CD4-positive, alpha-beta T cell (primary cell): ENCODE measurements at places on chromosomes 6 and 20. TPM values are rescaled to one million over a fixed set of nuclear protein-coding genes. Genes with fewer than 3 reads are reported as not detected.

DNA sequence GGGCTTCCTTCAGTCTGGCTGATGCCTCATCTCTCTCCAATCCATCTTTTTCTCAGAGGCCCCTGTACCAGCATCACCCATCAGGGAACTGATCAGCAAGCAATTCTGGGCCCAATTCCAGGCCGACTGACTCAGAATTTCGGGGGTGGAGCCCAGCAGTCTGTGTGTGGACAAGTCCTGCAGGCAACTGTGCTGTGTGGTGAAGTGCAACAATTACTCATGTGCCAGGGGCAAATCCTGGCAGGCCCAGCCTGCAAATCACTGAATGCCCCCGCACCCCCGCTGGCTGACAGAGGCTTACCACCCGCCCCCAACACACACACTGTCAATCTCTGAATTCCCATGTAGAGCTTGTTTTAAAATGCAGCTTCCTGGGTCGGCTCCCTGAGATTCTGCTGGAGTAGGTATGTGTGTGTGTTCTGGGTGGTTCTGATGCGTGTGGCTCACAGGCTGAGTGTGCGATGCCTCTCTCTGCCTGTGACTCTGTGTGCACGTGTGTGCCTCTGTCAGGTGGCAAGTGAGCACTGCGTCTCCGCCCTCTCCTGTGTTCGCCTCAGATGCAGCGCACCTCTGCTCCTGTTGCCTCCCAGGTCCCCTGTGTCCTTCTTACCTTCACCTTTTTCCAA lies 45.4 kb downstream of the SSR1 start:
- no peak for DNase-seq
- H3K27ac ChIP-seq: no peak overlapping the region
- no peaks in the 10 kb centered on the region for H3K27me3 ChIP-seq
- no peak overlapping the region for H3K4me3 ChIP-seq
- H3K36me3 ChIP-seq: no peaks in the 10 kb centered on the region
- H3K4me1 ChIP-seq: no peaks in the 10 kb centered on the region

TMEM63B gene
- 11.4 TPM for total RNA-seq

GRCh38 chr20:41155261-41155660 lies 17.9 kb downstream of the PLCG1 start:
- no peak overlapping the region for H3K4me3 ChIP-seq
- no peak for DNase-seq
- H3K27ac ChIP-seq: peak overlapping the region; percentile 82
- H3K4me1 ChIP-seq: peaks cover 100% of the 10 kb centered on the region

GRCh38 chr20:53930651-53931504 lies 139.5 kb downstream of the BCAS1 start:
- H3K27ac ChIP-seq: no peak overlapping the region
- no peak for DNase-seq
- no peak overlapping the region for H3K4me3 ChIP-seq

- no peaks in the 10 kb centered on the region for H3K4me1 ChIP-seq
- H3K36me3 ChIP-seq: no peaks in the 10 kb centered on the region
- no peaks in the 10 kb centered on the region for H3K27me3 ChIP-seq
- H3K27ac ChIP-seq: no peak overlapping the region
- DNase-seq: no peak
These were observed 55.6 kb downstream of the FRK start for GRCh38 chr6:116004841-116005815.

DNA sequence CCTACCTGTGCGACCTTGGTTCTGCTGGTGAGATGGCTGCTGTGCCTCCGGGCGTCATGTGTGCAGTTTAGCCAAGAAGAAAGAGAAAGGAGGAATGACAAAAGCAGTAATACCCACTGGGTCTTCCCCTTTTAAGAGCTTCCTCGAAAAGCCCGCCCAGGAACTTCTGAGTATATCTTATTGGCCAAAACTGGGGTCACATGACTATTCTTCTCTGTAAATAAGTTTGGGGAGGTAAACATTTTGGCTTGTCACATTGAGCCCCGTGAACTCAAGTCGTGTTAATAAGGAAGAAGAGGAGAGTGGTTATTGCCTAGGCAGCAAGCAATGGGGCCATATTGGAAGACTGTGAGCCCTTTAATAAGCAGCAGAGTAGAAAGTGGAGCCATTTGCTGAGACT lies 130.4 kb upstream of the ECI2 start:
- H3K4me3 ChIP-seq: no peak overlapping the region
- DNase-seq: no peak
- H3K4me1 ChIP-seq: no peaks in the 10 kb centered on the region
- no peaks in the 10 kb centered on the region for H3K27me3 ChIP-seq
- H3K36me3 ChIP-seq: no peaks in the 10 kb centered on the region
- H3K27ac ChIP-seq: no peak overlapping the region

BFSP1 gene
- total RNA-seq: 0.27 TPM

KIAA1755 gene
- not detected for total RNA-seq

GRCh38 chr6:37302086-37302686 lies 44.2 kb upstream of the TMEM217 start:
- H3K27ac ChIP-seq: no peak overlapping the region
- no peaks in the 10 kb centered on the region for H3K27me3 ChIP-seq
- no peak overlapping the region for H3K4me3 ChIP-seq
- no peaks in the 10 kb centered on the region for H3K4me1 ChIP-seq
- no peak for DNase-seq
- H3K36me3 ChIP-seq: peaks cover 41% of the 10 kb centered on the region

KHDC3L gene
- not detected for total RNA-seq

TMEM217 gene
- 0.41 TPM for total RNA-seq

DNA sequence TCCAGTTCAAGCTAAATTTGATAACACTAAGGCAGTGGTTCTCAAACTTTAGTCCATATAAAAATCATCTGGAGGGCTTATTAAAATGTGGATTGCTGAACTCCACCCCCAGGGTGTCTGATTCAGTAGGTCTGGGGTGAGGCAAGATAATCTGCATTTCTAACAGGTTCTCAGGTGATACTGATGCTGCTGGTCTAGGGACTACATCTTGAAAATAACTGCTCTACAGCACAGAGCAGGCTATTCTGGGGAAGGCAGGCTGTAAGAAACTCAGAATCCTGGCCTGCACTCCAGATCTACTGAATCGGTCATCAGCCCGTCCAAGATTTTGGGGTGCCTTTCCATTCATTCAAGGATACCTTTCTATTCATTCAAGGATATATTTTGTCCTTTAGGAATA lies 11.5 kb downstream of the CALHM5 start:
- H3K4me3 ChIP-seq: no peak overlapping the region
- H3K27me3 ChIP-seq: no peaks in the 10 kb centered on the region
- no peaks in the 10 kb centered on the region for H3K4me1 ChIP-seq
- H3K27ac ChIP-seq: no peak overlapping the region
- H3K36me3 ChIP-seq: no peaks in the 10 kb centered on the region
- DNase-seq: no peak

THBS2 gene
- total RNA-seq: not detected

GRCh38 chr20:24472426-24472825 lies 3.0 kb downstream of the SYNDIG1 start:
- no peak for DNase-seq
- no peaks in the 10 kb centered on the region for H3K36me3 ChIP-seq
- peaks cover 27% of the 10 kb centered on the region for H3K27me3 ChIP-seq
- H3K27ac ChIP-seq: no peak overlapping the region

DNA sequence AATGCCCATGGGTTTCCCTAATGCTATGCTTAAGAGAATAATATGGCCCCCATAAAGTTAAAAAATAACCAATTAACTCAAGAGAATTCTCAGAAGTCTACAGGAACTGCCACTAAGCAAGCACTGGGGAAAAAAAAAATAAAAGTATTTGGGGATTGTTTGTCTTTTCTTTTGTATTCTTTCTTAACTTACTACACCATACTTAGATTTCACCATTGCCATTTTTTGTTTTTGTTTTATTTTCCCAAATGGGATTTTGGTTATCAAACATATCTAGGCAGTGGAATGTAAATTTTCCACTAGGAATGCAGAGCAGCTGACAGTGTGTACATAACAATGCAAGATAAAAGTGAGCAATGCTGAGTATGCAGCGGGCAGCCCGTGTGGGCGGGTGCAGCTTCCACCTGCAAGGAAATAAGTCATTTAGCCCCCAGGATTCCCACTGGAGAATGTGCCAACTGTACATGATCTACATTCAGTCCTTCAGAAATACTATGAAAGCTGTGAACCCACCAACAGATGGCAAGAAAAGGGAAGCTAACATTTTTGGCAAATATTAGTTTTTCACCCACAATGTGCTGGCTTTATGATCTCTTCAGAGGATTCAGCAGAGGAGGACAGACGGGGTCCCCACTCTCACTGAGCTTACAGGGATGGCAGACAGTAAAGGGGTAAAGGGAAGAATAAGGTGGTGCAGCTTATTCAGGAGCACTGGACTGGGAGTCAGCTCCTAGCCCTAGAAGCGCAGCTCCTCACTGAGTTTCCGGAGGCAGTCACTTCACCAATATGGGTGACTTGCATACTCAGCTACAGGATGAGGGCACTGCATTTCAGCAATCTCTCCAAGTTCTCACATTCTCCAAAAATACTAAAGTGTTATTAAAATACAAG lies 44.4 kb downstream of the DCDC2 start:
- no peak overlapping the region for H3K4me3 ChIP-seq
- peaks cover 8% of the 10 kb centered on the region for H3K27me3 ChIP-seq
- H3K27ac ChIP-seq: no peak overlapping the region

DNA sequence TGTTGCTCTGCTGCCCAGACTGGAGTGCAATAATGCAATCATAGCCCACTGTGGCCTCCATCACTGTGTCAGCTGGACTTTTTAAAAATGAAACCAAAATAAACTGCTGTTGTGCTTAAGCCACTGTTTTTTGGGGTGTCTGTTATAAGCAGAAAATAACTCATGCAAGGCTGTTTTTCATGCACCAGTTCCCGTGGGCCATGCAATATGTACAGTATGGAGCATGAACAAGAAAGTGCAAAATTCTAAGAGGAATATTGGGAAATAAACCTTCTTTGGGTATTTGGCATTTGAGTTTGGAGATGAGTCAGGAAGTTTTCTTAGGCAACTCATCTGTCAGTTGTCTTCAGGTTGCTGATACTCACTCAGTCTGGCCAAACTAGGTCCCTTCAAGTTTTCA lies 14.9 kb upstream of the ZFAND3 start:
- H3K27me3 ChIP-seq: no peaks in the 10 kb centered on the region
- no peaks in the 10 kb centered on the region for H3K4me1 ChIP-seq
- no peak overlapping the region for H3K4me3 ChIP-seq
- no peak overlapping the region for H3K27ac ChIP-seq

- DNase-seq: no peak
- H3K36me3 ChIP-seq: no peaks in the 10 kb centered on the region
- no peak overlapping the region for H3K27ac ChIP-seq
- H3K27me3 ChIP-seq: no peaks in the 10 kb centered on the region
These were observed 32.2 kb downstream of the MRAP2 start for GRCh38 chr6:84065693-84066290.

PSORS1C2 gene
- total RNA-seq: not detected

ANGPT4 gene
- total RNA-seq: not detected

OSTM1 gene
- 20.9 TPM for total RNA-seq

GPSM3 gene
- 202 TPM for total RNA-seq

GRCh38 chr6:107704347-107705013 lies 119.6 kb downstream of the SCML4 start:
- H3K4me1 ChIP-seq: peaks cover 13% of the 10 kb centered on the region
- no peaks in the 10 kb centered on the region for H3K27me3 ChIP-seq
- peaks cover 48% of the 10 kb centered on the region for H3K36me3 ChIP-seq
- peak; percentile 39 for DNase-seq
- no peak overlapping the region for H3K27ac ChIP-seq

AHCY gene
- 16.7 TPM for total RNA-seq

DNA sequence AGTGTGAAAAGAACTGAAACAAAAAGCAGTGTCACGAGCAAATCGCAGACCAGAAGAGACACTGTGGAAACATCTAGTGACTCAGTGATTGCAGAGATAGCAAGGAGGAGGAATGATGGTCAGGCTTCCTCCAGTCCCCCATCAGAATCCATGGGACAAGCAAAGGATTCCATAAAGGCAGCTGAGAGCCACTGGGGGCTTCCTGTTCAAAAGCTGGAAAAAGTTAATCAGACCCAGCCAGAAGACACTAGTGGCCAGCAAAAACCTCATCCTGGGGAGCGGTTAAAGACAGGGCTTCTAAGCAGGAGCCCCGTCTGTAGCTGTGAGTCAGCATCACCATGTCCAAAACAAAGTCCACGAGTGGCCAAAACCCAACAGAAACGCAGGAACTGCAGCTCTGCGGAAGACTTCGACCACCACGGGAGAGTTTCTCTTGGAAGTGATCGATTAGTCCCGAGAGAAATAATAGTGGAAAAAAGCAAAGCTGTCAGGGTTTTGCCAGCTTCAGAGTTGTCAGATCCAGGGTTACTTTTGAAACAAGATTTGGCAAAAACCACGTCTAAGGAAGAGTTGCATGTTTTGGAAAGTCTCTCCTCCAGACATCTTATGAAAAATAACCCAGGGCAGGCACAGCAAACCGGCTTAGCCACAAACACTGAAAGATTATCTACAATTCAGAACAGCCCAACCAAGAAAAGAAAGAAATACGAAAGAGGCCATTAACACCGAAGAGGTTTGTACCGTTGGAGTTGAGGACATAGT lies 51.0 kb downstream of the JAG1 start:
- no peaks in the 10 kb centered on the region for H3K27me3 ChIP-seq
- H3K27ac ChIP-seq: no peak overlapping the region
- no peaks in the 10 kb centered on the region for H3K36me3 ChIP-seq
- DNase-seq: no peak

DNA sequence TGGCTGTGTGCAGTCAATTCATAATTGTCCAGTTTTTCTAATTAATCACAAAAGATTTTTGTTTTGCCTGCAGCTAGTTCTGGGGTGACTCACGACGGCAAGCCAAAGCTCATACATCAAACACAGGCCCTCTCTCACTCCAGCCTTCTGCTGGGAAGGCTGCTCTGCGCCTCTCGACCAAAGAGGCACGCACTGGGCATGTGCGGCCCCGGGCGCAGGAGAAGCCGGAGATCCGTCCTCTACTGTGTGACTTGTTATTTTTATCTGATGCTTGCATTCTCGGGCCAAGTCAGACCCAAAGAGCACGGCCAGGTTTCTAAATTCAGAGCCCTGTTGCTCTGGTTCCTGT lies 98.5 kb downstream of the TFAP2A start:
- H3K27ac ChIP-seq: no peak overlapping the region
- no peak overlapping the region for H3K4me3 ChIP-seq
- no peaks in the 10 kb centered on the region for H3K27me3 ChIP-seq
- no peaks in the 10 kb centered on the region for H3K36me3 ChIP-seq
- DNase-seq: no peak
- no peaks in the 10 kb centered on the region for H3K4me1 ChIP-seq

PTCHD4 gene
- not detected for total RNA-seq

SLC18B1 gene
- 8.5 TPM for total RNA-seq

SAPCD1 gene
- total RNA-seq: 2.8 TPM

GNAS-AS1 gene
- not detected for total RNA-seq

- no peak for DNase-seq
- H3K36me3 ChIP-seq: no peaks in the 10 kb centered on the region
These were observed 555.9 kb downstream of the C6orf118 start for GRCh38 chr6:164753517-164753916.

DNA sequence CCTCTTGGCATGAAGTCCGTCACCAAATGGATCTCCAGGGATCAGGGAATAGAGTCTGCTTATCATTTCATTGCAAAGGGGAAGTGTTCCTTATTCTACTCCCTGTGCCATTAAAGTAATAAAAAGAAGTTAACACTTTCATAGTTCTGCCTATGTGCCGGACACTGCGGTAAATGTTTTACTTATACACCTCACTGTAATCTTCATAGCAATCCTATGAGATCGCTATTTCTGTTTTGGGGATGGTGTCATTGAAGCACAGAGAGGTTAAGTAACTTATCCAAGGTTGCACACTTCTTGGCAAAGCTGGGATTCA lies 177.7 kb downstream of the TSHZ2 start:
- H3K36me3 ChIP-seq: no peaks in the 10 kb centered on the region
- no peak overlapping the region for H3K27ac ChIP-seq
- no peak overlapping the region for H3K4me3 ChIP-seq
- no peaks in the 10 kb centered on the region for H3K4me1 ChIP-seq
- H3K27me3 ChIP-seq: no peaks in the 10 kb centered on the region

GRCh38 chr20:29448806-29449470 lies 1808.5 kb upstream of the DEFB115 start:
- no peak overlapping the region for H3K4me3 ChIP-seq
- no peaks in the 10 kb centered on the region for H3K4me1 ChIP-seq
- no peak for DNase-seq
- H3K27ac ChIP-seq: no peak overlapping the region
